Breast epithelium (tissue), 4 donors: ENCODE measurements at places on chromosomes 16 and 17.
A peak's percentile ranks its signal among the peaks of the same experiment; 100 is the strongest.

- no peak for DNase-seq
These were observed 20.2 kb upstream of the C1QL1 start for GRCh38 chr17:44988044-44988942.

- DNase-seq = no peak
These were observed 298.8 kb upstream of the IRX3 start for GRCh38 chr16:54585094-54585997.

DNA sequence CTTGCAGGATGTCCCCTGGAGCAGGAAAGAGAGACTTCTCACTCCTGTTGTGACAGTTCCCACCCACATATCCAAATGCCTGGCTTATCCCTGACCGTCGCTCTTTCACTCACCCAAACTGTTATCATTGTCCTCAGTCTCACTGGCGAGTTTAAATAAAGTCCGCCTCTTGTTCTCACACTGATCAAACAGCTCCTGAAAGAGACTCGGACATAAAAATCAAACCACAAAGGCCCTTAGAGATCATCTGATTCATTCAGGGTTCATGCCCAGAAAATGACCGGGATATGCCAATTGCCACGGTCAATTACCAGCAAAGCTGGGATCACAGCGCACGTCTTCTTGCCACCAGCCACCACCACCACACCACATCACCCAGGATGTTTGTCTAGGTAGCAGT lies 19.9 kb downstream of the GGA3 start:
- no peak for DNase-seq

- no peak for DNase-seq
These were observed 3.5 kb upstream of the SALL1 start for GRCh38 chr16:51154271-51155171.

- DNase-seq = no peak
These were observed 351.2 kb downstream of the SEC14L1 start for GRCh38 chr17:77491921-77492445.

- DNase-seq = no peak
These were observed 787 bp downstream of the ZFPM1 start for GRCh38 chr16:88453611-88454522.

GRCh38 chr16:71971571-71971970 lies 28.6 kb downstream of the PKD1L3 start:
- no peak for DNase-seq

- DNase-seq = no peak
These were observed 378.6 kb downstream of the UTP18 start for GRCh38 chr17:51638971-51639370.

GRCh38 chr17:76431509-76431908 lies 21.4 kb downstream of the UBE2O start:
- DNase-seq = no peak

GRCh38 chr16:46715769-46716305 lies 26.4 kb downstream of the ORC6 start:
- DNase-seq = no peak

- no peak for DNase-seq
These were observed 7.9 kb upstream of the MFSD6L start for GRCh38 chr17:8806926-8807550.

DNA sequence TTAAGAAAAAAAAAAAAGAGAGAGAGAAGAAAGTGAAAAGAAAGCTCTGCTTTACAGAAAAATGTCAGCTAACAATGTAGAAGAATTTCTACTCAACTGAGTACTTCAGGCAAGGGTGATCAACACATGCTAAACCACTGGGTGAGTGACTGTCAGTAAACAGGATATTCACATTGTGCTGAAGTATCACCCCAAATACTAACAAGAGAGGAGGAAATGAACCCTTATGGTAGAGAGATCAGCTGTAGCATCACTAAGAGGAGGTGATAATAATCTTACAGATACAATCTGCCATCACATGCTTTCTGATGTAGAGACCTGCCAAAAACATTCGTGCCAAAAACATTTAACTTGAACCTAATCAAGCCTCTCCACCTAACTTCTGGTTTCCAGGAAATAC lies 30.7 kb upstream of the ICAM2 start:
- no peak for DNase-seq

DNA sequence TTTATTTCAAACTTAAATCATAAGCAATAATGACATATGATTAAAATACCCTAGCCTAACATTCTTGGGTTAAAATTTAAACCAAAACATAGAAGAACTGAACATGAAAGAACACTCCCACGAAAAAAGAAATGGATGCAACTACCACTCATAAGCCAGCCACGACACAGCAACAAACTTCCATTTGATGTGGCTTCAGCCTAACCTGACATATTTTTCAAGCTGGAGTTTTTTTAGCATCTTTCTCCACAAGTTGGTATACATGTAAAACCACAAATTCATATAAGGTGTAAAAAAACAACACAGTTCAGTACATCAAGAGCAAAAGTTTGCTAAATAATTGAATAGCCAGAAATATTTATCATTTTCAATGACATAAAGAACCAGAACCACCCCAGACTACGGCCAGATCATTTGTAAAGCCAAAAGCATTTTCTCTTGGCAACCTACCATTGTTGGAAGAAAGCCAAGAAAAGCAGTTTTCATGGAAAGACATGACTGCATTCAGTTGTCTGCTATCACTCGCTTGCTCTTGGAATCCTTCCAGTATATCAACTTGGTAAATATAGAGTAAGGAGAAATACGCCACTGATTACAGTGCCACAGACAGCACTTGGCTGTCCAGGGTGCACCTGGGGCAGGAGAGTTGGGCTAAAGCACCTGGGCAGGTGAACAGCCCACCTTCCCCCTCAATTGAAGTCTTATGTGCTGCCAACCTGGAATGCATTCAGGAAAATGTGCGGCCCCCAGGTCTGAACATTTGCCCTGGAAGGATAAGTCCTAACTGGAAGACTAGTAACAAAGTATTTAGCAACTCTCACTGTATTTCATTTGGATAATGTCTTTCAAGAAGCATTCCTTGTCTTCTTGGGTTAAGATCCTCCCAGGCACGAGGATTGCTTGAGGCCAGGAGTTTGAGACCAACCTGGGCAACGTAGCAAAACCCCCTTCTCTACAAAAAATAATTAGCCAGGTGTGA lies 60.5 kb downstream of the CREBBP start:
- DNase-seq = no peak

- DNase-seq = no peak
These were observed 14.8 kb downstream of the TMEM94 start for GRCh38 chr17:75471207-75471606.

DNA sequence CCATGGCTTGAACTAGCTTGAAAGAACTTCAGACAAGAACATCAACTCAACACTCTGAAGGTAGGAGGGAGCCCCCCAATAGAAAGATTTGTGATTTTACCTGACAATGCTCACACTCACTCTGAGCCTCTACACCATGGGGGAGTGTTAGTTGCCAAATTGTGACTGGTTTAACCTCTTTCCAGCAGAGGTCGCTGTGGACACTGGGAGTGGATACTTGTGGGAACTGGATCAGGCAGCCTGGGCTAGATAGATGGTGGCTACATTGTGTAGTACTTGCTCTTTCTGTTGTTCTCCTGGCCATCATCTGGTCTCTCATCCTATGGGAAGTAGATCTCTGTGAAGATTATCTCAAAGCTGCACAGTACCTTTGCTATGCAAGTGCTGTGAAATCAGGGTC lies 2.9 kb downstream of the SMPD3 start:
- no peak for DNase-seq

DNA sequence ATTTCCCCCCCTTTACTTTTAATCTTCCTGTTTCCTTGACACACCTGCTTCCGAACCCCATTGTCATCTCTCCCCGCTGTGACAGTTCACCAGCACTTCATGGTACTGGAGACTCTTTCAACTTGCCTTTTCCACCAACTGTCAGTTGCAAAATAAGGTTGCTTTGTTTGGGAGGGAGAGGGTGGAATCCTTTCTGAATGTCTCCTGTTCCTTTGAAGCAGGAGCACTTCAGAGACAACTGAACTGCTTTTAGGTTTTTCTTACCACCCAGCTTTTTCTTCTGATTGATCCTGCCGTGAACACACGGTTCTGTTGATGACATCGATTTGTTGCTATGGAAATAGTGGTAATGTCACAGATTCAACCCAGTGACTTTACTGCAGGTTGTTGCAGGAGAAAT lies 42.0 kb downstream of the RPA1 start:
- DNase-seq = no peak

DNA sequence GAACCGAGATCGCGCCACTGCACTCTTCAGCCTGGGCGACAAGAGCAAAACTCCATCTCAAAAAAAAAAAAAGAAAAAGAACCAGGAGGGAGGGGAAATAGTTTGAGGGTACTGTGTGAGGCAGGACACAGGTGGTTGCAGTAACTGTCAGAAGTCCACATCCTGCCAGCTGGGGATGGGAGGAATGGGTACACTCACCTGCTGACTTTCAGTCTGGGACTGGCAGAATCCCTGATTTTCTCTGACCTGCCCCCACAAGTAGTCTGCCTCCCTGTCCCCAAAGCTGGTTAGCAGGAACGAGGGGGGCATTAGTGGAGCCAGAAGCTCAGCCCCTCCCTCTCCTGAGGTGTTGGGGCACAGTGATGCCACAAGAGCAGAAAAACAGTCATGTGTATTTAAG lies 7.1 kb upstream of the ARL5C start:
- no peak for DNase-seq

- no peak for DNase-seq
These were observed 8.1 kb downstream of the TMEM204 start for GRCh38 chr16:1541293-1542165.

- no peak for DNase-seq
These were observed 352.5 kb downstream of the KCNJ2 start for GRCh38 chr17:70521821-70522256.

DNA sequence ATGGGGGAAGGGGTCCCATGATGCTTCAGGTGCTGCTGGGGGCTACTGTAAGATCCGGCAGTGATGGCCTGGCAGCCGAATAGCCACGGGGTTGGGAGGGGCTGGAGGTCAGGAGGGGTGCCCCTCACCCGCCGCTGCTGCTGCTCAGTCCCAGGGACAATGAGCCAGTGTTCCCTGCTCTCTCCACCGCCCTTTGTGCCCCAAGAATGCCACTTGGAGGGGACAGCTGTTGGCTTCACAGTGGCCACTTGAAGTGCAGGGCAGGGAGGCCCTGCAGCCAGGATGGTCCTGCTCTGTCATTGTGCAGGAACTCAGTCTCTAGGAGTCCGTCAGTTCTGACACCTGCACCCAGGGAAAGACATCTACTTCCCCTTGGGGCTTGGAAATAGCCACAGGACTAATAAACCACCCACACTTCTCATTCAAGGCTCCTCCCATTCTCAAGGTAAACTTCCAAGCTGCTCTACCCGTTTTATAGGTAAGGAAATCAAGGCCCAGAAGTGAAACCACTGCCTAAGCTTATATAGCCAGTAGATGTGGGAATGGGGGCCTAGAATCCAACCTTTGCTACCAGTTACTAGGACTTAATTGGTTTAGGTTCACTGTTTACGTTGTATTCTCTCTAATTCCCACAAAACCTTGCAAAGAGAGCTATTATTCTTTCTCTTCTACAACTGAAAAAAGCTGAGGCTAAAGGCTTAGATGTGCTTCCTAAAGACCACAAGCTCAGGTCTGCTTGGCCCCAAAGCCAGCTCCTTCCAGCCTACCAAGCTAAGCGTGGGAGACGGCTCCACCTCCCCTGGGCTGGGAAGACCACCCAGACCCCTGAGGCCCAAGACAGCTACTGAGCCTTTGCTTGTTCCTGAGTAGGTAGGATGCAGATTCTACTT lies 6.2 kb upstream of the CPSF4L start:
- DNase-seq = no peak

- DNase-seq = peak; percentile 59
These were observed 894 bp downstream of the RNF227 start for GRCh38 chr17:7915179-7915610.

GRCh38 chr16:20316715-20317114 lies 10.6 kb downstream of the GP2 start:
- no peak for DNase-seq

DNA sequence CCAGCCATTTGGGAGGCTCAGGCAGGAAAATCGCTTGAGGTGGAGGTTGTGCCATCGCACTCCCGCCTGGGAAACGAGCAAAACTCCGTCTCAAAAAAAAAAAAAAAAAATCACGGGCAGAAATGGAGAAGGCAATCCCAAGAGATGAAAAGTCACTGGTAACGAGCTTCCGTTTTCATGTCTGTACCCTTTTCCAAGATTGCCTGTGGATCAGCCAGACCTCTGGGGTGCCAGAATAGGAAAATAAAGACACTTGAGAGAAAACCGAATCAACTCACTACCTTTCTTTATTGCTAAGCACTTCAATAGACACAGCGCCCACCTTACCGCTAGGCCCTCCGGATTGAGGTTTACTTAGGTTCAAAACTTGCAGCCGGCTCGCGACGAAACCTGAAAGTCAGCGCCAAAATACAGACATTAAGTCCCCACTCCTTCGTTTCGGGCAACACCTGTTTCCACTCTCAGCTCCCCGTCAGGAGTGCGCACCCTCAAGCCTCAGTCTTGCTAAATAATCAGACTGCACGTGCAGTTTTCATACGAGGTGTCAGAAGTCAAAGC lies 970 bp upstream of the TRAF7 start:
- DNase-seq = no peak

DNA sequence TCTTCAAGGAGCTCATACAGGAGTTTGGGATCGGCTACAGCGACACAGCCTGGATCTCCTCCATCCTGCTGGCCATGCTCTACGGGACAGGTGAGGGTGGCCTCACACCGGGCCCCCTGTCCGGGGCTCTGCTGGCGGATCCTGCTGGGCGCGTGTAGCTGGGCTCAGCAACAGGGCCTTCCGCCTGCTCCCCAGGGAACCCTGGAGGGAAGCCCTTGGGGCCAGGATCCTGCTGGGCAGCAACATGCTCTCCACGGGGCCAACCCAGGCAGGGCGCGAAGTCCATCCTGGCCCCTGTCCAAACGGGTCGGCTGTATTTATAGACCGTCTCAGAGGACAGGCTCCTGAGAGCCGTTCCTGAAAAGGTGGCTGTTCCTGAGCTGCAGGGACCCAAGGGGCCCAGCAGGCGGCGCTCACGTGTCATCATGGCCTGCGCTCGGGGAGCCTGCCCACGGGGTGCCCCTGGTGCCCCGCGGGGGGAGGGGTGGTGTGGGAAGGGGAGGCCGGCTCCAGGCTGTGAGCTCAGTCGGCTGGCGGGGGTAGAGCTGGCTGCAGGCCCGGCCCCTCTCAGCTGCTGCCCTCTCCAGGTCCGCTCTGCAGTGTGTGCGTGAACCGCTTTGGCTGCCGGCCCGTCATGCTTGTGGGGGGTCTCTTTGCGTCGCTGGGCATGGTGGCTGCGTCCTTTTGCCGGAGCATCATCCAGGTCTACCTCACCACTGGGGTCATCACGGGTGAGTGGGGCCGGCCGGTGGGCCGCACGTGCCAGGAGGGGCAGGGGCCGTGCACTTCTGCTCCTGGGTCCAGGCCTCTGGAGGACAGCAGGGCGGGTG lies 7.5 kb downstream of the SLC16A3 start:
- no peak for DNase-seq
